Activated naive CD8-positive, alpha-beta T cell treated with anti-CD3 and anti-CD28 coated beads, Interleukin-2, amount 50 U/mL, for 24 hours (primary cell): ENCODE measurements at places on chromosomes 13 and 19.
A peak's percentile ranks its signal among the peaks of the same experiment; 100 is the strongest.

- DNase-seq = no peak
Observed at GRCh38 chr19:16232127-16232526, 34.4 kb downstream of the AP1M1 start.

- no peak for DNase-seq
Observed at GRCh38 chr13:72823724-72824123, 41.8 kb downstream of the PIBF1 start.

DNA sequence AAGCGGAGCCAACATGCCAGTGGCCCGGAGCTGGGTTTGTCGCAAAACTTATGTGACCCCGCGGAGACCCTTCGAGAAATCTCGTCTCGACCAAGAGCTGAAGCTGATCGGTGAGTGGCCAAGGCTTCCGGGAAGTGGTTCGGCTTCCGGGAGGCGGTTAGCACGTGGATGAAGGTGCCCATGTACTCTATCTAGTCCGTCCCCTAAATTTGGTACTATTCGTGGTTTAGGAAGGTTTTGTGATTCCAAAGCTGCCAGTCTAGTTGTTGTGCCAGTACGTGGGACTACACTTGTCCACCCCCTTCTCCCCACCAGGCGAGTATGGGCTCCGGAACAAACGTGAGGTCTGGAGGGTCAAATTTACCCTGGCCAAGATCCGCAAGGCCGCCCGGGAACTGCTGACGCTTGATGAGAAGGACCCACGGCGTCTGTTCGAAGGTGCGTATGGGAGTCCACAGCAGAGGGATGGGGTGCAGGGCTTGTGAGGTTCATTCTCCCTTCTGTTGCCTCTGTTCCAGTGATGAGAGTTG is 579 bp downstream of the RPS9 start:
- peak; percentile 22 for DNase-seq

GRCh38 chr13:102131246-102131645 is 270.6 kb downstream of the FGF14 start:
- no peak for DNase-seq

DNA sequence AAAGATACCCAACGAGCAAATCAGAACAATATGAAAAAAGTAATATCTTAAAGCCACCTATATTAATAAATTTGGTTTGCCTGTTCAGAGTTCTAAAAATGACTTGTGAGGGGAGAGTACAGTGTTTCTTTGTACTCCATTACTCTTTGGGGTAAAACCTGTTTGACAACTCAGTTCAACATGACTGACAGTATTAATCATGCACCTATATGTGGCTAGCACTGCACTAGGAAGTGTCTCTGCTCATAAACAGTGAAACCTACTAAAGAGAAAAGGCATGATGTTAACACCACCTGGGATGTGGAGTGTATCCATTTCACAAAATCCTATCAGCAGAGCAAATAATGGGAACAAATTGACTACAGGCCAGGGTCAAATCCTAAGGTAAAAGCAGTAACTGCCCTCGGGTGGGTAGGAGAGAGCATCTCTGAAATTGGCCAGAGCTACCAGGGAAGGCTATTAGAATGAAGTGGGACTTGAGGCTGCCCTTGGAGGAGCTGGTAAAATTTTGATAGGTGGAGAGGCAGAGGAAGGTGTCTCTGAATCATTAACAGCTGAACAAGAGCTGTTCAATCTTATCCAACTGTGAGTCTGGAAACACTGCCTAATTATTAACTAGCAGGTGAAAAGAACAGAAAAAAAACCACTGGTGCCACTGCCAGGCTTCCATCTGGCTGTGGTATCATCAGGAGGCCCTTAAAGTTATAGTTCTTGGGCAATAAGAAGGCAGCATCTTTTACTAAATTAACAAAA is 365.1 kb downstream of the DNAJC15 start:
- no peak for DNase-seq

DNA sequence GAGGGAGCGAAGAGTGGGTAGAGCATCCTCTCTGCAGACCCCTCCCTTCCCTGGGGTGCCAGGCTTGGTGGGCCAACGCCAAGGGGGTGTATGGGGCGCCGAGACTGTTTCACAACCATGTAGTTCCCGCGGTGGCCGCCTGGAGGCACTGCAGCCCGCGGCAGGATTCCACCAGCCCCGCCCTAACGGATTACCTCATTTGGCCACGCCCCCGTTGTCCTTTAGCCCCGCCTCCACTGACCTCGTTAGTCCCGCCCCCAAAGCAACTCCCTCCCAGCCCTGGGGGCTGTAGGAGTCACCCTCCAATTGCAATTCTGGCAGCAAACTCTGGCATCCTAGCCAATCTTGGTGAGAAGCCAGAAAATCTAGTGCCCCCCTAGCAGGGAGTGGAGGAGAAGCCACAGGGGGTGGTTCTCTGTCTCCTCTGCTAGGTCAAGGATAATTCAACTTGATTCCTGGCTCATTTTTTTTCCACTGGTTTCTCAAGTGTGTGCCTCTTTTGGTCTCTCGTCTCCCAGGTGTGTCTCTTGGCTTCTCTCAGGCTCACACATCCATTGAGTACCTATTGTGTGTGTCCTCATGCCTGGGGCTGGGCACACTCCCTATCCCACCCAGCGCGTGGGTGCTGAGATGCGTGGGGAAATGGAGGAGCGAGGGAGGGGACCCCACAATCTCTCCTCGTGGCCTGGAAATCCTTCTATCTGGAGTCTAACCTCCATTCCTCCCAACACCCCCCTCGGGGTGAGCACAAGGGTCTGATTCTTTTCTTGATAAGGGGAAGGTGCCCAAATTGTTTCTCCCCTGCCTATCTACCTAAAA is 2.0 kb downstream of the OLFM2 start:
- DNase-seq = peak; percentile 92

- DNase-seq = no peak
Observed at GRCh38 chr13:92177966-92178365, 779.5 kb downstream of the GPC5 start.

DNA sequence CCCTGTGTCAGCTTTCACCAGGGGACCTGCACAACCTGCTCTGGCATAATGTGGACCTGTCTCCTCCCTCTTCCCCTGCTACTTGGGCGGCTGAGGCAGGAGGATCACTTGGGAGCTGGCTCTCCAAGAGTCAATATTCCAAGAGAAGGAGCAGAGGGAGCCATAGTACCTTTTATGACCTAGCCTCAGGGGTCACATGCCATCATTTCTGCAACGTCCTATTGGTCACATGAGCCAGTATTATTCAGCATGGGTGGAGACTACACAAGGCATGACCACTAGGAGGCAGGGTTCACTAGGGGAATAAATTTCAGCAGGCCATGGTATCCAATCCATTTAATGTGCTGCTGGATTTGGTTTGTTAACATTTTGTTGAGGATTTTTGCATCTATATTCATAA is 12.0 kb upstream of the SHFL start:
- DNase-seq = peak; percentile 50

DNA sequence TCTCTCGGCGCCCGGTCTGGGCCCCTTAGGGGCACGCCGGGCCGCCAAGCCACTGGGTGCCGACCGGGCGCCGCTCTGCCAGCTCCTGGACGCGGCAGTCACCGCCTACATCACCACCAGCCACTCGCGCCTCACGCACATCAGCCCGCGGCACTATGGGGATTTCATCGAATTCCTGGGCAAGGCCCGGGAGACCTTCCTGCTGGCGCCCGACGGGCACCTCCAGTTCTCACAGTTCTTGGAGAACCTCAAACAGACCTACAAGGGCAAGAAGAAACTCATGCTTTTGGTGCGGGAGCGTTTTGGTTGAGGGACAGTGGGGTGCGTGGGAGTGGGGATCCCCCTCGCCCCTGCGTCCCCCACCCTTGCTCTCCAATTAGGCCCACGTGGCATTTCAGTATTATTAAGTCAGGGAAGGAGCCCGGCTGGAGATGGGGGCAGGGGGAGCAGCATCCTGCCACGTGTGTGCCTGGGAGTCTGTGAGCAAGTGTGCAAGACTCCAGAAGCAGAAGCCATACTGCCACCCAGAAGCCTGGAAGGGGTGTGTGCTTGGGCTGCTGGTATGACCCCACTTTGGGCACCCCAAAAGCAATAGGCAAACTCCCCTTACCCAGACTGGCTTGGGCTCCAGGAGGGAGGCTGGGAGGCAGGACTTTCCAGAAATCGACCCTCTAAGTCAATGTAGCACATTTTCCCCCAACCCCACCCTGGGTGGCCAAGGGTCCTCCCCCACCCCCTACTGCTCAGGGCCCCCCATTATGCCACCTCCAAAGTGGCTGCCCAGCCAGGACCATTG is 35.7 kb downstream of the ZSWIM4 start:
- no peak for DNase-seq

DNA sequence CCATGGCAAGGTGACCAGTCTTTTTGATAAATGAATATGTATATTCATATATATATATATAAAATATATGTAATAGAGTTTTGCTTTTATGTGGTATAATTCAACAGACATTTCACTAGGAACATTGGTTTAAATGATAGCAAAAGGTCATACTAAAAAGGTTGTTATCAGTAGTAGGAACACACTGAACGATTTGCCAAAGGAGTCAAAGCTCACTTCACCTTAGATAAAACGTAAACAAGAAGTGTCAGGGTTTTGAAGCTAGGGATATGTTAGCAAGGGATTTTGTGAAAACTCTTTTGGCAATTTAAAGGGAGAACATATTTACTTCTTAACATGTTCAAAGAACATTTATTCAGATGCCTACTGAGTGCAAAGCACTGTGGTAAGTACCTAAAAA is 8.0 kb upstream of the HS6ST3 start:
- DNase-seq = no peak

GRCh38 chr19:1657746-1658145 is 5.3 kb upstream of the TCF3 start:
- DNase-seq = no peak

- DNase-seq = no peak
Observed at GRCh38 chr13:20989656-20990321, 71.6 kb downstream of the LATS2 start.

GRCh38 chr13:20217168-20217567 is 15.0 kb downstream of the GJB6 start:
- DNase-seq = no peak

GRCh38 chr19:43596842-43597461 is 557 bp downstream of the ZNF576 start:
- DNase-seq = no peak

- DNase-seq = no peak
Observed at GRCh38 chr13:102291587-102292218, 110.1 kb downstream of the FGF14 start.

DNA sequence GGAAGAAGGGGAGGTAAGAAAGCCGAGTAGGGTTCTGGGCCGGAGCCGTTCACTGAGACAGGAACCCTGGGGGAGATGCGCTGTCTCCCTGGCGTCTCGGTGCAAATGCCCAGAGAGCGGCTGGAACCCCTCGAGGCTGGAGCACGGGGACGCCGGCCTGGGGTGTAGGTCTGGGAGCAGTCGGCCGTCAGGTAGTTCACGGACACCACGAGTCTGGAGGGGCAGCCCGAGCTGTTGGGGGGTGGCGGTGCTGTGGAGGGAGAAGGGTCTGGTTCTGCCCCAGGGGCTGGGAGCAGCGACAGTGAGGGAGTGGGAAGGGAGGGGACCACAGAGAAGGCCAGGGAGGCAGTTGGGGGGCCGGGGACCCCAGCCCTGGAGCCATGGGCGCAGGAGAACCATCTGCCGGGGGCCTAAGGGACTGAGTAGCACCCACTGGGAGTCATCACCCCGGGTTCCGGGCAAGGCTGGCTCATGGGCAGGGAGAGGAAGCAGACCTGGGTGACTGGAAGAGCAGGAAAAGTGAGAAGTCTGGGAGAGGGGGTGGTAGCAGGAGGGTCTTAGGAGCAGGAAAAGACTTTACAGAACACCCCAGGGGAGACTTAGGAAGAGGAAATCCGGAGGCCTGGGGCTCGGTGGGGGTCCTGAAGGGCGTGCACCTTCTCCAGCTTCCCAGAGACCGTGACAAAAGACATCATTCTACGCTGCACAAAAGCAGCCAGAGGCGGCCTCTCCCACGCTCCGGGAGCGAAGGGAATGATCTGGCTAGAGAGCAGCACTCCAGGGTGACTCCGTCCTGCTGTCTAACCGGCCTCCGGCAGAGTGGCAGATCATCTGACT is 173.1 kb upstream of the SOX1 start:
- DNase-seq = no peak

DNA sequence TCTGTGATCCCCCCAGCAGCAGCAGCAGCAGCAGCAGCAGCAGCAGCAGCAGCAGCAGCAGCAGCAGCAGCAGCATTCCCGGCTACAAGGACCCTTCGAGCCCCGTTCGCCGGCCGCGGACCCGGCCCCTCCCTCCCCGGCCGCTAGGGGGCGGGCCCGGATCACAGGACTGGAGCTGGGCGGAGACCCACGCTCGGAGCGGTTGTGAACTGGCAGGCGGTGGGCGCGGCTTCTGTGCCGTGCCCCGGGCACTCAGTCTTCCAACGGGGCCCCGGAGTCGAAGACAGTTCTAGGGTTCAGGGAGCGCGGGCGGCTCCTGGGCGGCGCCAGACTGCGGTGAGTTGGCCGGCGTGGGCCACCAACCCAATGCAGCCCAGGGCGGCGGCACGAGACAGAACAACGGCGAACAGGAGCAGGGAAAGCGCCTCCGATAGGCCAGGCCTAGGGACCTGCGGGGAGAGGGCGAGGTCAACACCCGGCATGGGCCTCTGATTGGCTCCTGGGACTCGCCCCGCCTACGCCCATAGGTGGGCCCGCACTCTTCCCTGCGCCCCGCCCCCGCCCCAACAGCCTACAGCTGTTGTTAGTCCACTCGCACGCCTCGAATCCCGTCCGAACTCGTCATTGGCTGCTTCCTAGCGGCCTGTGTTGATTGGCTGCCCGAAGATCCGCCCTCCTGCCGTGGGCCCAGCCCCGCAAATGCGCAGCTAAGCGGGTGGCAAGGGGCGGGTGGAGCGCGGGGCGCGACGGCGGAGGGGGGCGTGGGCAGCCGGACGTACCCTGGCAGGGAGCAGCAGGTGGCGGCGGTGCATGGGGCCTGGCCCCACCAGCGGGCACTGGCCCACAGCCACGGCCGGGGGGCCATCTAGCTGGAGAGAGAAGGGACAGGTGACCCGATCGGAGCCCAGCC is 1.4 kb upstream of the SIX5 start:
- peak; percentile 92 for DNase-seq

- no peak for DNase-seq
Observed at GRCh38 chr13:95896301-95896700, 156.9 kb downstream of the UGGT2 start.

DNA sequence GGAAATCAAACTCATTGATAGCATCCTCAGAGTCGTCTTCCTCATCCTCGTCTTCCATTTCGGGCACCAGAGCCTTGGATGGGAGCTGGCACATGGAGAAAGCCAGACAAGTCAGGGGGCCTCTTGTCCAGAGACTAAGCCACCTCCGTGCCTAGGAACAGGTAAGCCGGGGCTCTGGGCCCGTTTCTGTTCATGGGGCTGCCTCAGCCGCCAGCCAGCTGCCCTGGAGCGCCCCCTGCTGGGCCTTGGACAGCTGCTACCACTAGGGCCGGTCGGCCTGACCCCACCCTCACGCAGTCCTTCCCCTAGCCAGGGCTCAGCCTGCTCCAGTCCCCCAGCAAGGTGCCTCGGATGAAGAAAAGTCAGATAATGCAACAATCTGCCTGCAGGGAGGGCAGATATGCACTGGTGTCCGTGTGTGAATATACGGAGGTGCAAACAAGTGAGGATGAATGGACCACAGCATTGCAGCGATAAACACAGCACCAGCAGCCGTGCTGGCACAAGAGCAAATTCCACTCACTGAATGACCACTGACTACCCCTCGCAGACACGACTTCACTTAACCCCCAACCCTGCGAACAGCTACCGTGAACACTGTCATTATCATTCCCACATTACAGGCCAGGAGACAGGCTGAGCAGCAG is 11.9 kb upstream of the PRKD2 start:
- peak; percentile 86 for DNase-seq

- no peak for DNase-seq
Observed at GRCh38 chr13:72960541-72960940, 98.3 kb upstream of the KLF5 start.
